ENCODE measurements at places on chromosomes 3 and 15.

- DNase-seq: peak; percentile 86
Observed at GRCh38 chr3:63911873-63912767, at the start of gene SCAANT1. SCAANT1 (minus strand) TSS chr3:63912383.

DNA sequence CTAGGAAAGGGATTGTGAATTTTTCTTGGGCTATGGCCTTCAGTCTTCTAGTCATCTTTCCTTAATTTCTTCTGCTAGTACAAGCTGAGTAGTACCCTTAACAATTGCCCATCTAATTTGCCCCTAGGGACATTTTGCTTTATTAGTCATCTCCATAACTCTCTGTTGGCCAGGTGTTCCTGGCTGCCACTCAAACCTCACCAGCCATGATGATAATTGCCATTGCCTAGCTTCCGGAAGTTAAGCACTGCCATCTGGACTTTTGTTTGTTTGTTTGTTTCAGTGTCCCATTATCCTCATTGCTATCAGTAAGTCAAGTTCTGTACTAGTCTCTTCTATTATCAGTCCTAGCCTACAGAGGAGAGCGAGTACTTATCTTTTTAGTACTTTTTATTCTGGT is 36.6 kb upstream of the UBL7 start:
- no peak for DNase-seq

- DNase-seq: no peak
Observed at GRCh38 chr15:99343881-99344551, 92.7 kb downstream of the LRRC28 start.

- DNase-seq: no peak
Observed at GRCh38 chr3:23811185-23811527, 5.4 kb downstream of the UBE2E1 start.

GRCh38 chr15:93068581-93069199 is 20.3 kb downstream of the RGMA start:
- no peak for DNase-seq

DNA sequence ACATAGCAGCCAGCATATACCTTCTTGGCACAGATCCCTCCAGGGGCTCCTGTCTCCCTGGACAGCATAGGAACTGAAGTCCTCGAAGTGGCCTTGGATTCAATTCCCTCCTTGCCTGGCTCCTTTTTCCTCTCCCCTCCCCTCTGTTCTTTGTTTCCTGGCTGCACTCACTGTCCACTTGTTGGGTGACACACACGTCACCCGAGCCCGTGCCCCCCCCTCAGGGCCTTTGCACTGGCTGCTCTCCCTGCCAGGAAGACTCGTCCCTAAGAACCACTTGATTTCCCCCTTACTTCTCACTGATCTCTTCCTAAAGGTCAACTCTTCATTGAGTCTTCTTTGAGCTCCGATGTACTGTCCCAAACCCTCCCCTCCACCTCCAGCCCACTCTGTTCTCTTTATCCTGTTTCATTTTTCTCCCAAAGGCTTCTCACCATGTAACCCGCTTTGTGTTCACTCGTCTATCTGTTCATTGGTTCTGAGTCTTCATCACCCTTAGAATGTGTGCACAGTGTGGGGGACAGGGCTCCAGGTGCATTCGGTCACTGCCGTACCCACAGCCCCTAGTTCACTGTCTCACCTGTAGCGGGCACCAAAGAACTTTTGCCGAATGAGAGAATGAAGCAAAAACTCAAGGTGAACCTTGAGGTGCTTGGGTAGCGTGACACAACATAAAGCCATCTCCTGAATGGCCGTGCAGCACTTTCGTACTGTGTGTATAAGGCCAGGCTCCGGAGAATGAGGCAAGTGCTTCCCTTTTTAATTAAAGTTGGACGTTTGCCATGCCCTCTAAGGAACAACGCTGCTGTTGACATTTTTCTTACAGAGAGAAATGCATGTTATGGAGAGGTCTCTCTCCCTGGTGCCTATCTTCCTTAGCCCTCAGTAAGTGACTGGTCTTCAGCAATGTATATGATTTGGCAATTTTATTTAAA is 74.0 kb downstream of the CHRNA7 start:
- no peak for DNase-seq

- DNase-seq: no peak
Observed at GRCh38 chr15:46996359-46996758, 720.9 kb upstream of the SEMA6D start.

DNA sequence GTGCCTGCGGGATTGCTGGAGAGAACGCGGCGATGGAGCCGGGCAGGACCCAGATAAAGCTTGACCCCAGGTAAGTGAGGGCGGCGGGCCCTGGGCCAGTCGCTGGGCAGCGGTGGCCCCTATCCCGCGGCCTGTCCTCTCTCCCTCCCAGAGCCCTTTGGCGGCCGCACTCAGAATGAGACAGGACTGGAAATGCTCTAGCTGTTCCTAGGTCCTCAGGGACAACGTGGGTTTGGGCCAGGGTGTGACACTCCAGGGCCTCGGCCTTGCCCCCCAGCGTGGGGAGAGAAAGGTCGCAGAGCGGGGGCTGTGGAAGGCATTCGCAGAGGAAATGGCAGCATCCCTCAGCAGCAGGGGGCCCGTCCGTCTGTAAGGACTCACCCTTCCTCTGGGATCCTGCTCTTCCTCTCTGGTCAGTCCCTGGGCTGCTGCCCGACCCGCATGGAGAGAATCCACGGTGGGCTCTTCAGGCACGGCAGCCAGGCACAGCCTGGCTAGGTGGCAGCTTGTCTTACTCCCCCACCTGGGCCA is 412 bp downstream of the SLC51A start:
- DNase-seq: no peak

DNA sequence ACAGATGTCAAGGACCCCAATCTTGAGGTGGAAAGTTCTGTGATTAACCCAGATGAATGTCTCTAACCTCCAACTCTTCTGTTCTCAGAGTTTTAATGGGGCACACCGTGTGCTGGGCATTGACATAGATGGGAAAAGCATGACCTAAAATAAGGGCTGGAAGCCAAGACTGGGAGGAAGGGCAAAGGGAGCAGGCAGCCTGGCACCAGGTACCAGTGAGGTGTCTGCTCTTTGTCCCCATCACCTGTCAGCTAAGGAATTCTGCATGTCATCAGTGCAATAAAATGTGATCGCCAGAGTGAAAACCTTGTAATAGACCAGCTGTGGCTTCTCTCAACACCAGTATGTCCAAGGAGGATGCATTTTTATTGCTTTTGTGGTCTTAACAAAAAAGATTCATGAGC is 143.5 kb upstream of the TPM1 start:
- no peak for DNase-seq

DNA sequence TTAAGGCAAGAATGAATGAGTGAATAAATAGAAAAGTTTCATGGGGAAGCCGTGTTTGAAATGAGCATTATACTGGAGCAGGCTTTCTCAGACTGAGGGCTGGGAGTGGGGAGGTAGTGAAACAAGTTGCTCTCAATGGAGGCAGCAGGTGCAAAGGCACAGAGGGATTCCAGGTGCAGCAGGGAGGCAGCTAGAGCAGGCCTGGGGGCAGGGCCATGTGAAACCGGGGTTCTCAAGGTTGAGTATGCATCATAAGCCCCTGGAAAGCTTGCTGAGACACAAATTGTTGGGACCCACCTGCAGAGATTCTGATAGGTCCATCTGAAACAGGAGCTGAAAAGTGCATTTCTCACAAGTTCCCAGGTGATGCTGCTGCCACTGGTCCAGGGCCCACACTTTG is 45.3 kb downstream of the BFSP2 start:
- DNase-seq: no peak

- DNase-seq: no peak
Observed at GRCh38 chr3:37626736-37627565, 234.7 kb upstream of the CTDSPL start.

GRCh38 chr15:88249220-88249619 is 7.3 kb downstream of the NTRK3 start:
- DNase-seq: no peak

GRCh38 chr3:195270817-195271409 is at the start of gene XXYLT1:
XXYLT1 (minus strand) TSS chr3:195271159; CDS start chr3:195271058, 101 bp downstream.
- peak; percentile 90 for DNase-seq

GRCh38 chr3:65908588-65908987 is 130.1 kb downstream of the MAGI1 start:
- no peak for DNase-seq

DNA sequence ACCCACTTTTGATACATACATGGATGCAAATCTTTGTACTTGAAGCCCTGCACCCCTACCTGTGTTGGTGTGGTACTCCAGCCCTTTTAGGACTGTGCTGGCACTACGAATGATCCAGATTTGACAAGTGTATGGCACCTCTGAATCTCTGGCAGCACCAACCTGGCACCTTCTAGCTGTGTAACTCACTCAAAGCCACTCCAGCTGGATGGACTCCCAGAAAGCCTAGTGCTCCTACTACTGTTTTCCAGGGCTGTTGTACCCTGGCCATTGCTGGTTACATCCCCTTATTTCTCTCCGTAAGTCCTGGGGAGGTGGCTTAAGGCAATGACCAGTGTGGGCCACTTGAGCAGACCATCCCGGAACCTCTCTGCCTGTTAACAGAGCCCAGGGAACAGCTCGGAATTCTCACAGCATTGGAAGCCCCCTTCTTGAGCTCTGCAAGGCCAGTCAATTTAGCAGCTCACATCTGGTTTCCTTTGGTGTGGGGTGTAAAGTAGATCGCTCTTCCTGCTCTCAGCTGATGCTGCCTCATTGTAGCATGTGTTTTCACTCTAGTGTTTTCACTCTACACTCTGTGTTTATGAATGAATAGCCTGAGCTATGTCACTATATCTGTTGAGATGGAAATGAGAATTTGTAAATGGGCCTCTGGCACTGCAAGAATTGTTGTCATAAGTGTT is 12.2 kb downstream of the CALML4 start:
- no peak for DNase-seq

- DNase-seq: no peak
Observed at GRCh38 chr3:122183893-122184590, 574 bp downstream of the CASR start.

- no peak for DNase-seq
Observed at GRCh38 chr15:97977734-97978133, 17.2 kb downstream of the ARRDC4 start.

DNA sequence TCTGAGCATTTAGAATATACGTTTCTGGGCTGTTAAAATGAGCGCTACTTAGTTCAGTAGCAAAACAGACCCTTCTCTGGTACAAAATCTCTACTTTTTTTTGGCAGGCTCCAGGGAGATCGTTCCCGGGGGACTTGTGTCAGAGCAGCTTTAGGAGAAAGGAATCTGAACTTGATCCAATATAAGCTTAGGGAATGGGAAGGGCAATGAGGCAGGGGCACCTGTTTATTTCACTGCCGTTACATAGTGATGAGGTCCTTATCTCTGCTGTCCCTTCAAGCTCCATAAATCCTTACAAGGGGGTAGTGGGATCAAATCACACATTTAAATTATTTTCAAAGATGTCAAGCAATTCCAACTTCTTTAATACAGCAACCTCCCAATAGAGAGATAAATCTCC is 128.7 kb upstream of the BNIP2 start:
- no peak for DNase-seq

DNA sequence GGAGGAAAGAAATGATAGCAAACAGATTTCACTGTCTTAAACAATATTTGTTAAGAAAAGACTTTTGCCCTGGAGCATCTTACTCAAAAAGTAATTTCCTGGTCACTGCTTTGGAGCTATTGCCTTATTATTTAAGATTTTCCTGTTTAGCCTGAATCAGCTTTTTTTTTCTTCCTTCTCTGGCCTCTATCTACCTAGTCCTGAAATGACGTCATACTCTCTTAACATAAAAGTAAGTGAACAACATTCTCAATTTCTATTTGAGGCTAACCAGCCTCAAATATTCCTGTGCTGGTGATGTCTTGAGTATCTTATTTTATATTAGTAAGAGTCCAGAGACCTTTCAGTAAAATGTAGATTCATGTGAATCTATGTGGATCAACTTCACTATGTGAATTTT is 221.9 kb upstream of the ALCAM start:
- DNase-seq: no peak

GRCh38 chr15:31733424-31733823 is 296.9 kb upstream of the CHRNA7 start:
- DNase-seq: no peak

DNA sequence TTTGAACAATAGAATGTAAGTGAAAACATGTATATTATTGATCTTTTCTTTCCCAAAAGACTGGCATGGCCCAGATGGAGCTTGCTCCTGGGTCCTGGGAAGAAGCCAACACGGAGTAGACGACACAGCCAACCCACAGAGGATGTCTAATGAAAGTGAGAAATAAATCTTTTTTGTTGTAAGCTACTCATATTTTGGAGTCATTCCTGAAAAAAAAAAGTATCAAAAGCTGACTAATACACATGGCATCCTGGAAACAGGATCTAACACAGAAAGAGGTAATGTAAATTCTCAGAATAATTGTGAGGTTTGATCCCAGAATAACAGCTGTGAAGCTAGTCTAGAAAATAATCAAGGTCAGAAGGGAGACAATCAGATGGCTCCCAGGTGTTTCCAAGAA is 12.6 kb upstream of the FRMD5 start:
- DNase-seq: peak; percentile 35

DNA sequence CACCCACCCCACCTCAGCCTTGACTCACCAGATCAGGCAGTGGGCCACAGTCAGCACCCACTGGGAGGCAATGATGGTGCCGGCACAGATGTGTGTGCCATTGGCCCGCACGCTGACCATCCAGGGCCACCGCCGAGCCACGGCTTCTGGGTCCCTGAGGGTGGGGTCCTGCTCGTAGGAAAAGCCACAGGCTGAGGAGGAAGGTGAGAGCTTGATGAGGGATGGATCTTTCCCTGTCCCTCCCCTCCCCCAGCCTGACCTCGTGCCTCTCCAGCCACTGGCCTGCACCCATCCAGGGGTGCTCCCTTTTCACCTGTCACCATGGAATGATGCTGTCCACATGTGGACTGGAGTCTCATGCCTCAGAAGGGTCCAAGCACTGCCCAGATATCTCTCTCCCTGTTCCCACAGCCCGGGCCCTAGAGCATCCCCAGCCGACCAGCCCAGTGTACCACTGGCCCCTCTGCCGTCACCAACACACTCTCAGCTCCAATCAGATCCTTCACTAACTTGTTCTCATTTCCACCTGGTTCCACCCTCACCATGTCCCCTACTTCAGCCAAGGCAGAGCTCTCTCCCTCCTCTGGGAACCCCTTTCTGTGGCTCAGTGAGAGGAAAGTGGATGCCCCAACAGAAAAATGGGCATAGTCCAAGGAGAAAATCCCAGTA is 2.0 kb downstream of the PRSS50 start:
- DNase-seq: no peak

All from hepatic stellate cell (primary cell).